ENCODE measurements at places on chromosomes 2 and 18.

DNA sequence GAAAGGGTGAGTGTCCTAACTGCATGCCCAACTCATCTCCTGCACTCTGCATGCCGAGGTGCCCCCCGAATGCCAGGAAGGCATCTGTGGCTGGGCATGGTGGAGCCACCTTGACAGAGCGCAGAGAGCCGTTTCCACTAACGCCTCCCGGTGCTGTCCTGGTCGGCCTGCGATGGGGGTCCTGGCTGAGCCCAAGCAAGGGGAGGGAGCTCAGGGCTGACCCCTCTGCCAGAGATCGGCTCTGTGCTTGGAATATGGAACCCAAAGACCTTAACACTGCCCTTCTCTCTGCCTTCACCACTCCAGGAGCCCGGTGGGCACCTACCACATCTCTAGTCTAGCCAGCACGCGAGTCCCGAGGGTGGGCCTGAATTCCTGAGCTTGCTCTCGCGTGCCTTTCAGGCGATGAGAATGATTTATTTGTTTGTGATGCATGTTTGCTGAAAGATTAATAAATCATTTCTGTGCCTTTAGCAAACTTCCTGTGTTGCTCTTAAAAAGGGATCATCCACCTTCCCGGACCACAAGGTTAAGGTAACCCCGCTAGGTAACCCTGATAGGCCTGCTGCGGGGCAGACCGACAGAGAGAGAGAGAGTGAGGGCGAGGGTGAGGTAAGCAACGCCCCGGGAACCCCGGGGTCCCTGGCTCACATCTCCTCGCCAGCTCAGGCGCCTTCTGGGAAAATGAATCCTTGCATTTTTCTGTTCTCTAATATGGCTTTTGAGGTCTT is 35.3 kb downstream of the PDIA6 start:
- DNase-seq = no peak

GRCh38 chr2:145598434-145598833 is 1078.5 kb upstream of the ZEB2 start:
- DNase-seq = no peak

DNA sequence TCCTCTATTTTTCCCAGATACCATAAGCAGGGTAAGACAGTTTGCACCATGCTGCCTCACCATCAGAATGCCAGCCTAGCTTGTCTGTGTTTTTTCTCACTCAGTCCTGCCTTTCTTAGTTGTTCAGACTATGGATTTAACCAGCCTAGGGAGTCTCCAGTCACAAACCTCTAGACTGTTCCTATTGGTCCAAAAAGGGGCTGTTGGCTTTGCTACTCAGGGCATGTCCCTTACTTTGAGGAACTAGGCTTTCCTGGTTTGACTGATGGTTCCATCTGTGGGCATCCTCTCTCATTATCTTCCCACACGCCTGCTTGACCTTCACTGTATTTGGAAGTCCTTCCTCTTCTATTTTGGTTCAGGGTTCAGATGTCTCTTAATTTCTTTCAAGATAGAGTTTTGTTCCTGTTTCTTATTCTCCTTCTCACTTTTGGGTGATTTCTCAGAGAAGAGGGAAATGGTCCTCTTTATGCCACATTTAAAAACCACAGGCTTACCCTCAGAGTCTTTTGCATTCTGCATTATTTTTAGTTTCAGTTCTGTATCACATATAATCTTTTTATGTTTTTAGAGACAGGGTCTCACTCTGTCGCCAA is 31.3 kb upstream of the TMEM131 start:
- no peak for DNase-seq

GRCh38 chr2:8115456-8115855 is 566.4 kb upstream of the ID2 start:
- DNase-seq = no peak

- DNase-seq = no peak
These were observed 2.7 kb upstream of the PID1 start for GRCh38 chr2:229273723-229274338.

DNA sequence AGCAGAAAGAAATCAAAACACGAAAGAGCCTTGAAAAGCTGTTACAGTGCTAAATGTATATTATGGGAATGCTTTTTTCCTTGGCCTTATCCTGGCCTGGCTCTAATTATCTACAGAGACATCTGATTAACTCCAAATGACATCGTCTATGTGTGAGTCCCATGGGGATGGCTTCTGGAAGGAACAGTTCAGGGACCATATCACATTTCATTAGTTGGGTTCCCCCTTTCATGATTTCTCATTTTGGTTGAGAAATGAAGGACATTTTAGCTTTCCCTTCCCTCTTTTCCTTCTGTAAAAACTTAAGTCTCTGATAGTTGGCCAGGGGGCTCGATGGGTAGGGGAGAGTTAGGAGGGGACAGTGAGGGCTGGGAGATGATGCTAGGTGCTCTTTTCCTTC is 116.7 kb downstream of the PRKCE start:
- DNase-seq = no peak

DNA sequence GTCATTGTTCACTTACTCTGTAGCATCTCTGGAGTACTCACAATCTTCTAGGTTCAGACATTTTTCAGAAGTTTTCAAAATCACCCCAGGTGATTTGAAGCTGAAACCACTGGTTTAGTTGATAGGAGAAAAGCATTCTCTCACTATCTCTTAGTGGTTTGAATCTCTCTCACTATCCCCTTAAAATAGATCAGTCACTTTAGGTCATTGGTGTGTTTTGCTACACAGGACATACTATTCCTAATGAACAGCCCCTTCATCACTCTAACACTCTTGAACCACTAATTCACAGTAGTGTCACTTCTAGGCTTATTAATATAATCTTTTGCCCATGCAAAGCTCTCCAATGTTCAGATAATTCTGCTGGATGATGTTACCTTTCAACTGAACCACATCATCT is 34.5 kb downstream of the LYPD6 start:
- no peak for DNase-seq

DNA sequence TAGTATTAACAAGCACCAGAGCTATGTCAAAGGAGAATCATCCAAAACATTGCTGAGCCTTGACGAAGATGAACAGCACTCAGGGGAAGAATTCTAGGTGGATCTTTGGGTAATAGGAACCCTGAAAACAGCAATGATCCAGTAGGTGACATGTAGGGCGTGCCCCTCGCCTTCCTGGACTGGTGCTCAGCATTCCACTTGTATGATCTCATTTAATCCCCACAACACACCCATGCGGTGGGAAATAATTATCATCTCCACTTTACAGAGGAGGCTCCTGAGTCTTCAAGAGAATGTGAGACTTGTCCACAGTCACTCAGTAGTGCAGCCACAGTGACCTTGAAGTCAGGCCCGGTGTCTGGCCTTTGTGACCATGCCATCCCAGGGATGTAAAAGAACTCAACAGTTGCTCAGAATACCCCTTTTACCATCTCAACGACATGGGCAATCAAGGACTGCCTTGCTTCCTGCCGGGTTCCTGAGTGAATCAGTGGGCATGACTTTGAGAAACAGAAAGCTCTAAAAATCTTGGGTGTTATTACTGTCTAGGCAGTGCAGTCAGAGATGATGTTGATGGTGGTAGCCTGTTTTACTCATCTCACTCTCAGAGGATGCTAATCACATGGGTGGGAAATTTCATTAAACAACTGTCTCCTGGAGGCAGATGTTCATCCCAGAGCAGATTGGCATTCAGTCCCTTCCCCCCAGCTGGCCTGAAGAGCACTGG is 161.6 kb downstream of the BCL11A start:
- no peak for DNase-seq

- no peak for DNase-seq
These were observed 73.6 kb downstream of the ARL6IP6 start for GRCh38 chr2:152791979-152792378.

GRCh38 chr2:136206613-136207012 is 88.7 kb upstream of the CXCR4 start:
- DNase-seq = no peak

- DNase-seq = no peak
These were observed 160.1 kb downstream of the HAUS1 start for GRCh38 chr18:46264255-46264654.

DNA sequence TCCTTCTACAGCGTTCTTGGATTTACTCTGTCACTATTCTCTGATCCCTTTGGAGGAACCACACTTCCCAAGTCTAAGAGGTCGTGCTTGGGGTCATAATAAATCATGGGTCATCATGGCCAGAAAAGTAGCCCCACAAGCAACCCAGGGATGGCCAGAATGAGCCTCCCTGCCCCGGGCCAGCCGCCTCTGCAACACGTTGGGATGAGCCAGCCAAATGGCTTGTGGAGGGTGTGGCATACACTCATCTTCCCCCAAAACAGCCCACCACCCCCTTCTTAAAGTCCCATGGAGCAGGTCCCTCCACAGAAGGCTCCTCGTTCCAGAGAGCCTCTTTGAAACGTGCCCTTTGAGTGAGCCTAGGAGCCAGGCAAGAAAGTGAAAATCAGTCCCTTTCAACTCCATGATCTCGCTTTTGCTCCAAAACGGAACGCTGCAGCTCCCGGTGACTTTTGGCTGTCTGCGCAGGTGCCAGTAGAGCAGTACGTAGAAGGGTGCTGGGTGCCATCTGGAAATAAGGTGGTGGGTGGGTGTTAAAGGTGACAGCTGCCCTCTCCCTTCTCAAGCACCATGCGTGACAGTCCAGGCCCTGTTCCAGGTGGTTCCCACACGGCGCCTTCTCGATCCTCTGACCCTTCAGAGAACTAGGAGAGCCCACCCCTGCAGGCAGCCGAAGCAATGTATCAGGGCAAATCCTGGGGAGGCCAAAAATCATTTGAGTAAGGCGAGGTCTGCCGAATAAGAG is 48.5 kb upstream of the FOSL2 start:
- DNase-seq = no peak

DNA sequence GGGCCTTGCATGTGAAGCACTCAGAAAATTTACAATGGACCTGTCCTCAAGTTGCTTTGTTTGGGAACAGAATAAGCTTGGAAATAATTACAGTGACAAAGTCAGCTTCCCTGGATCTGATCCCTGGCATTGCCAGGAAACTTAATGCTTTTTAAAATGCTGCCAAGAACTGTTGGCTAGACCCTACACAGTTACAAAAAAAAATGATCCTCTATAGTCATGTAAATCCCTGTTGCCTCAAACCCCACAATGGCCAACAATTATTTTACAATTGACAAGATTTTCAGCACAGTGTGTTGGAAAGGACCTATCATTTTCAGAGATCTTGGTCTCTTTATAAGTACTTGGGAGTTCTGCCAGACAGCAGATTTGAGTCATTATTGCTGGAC is 470.4 kb upstream of the ACVR2A start:
- no peak for DNase-seq

DNA sequence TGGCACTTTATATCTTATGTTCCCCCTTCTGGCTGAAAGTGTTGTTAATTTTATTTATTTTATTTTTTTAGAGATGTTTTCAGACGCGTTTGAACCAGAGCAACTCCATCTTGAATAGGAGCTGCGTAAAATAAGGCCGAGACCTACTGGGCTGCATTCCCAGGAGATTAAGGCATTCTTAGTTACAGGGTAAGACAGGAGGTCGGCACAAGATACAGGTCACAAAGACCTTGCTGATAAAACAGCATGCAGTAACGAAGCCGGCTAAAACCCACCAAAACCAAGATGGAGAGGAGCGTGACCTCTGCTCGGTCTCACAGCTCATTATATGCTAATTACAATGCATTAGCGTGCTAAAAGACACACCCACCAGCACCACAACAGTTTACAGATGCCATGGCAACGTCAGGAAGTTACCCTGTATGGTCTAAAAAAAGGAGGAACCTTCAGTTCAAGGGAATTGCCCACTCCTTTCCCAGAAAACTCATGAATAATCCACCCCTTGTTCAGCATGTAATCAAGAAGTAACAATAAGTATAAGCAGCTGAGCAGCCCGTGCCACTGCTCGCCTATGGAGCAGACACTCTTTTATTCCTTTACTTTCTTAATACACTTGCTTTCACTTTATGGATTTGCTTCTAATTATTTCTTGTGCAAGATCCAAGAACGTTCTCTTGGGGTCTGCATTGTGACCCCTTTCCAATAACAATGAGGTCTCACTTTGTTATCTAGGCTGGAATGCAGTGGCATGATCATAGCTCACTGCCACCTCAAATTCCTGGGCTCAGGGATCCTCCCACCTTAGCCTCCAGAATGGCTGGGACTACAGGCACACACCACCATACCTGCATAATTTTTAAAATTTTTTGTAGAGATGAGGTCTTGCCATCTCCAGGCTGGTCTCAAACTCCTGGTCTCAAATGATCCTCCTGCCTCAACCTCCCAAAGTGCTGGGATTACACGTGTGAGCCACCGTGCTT is 55.9 kb downstream of the CACNB4 start:
- DNase-seq = no peak

GRCh38 chr2:131105950-131106801 is 1.0 kb downstream of the PLEKHB2 start:
- peak; percentile 20 for DNase-seq

DNA sequence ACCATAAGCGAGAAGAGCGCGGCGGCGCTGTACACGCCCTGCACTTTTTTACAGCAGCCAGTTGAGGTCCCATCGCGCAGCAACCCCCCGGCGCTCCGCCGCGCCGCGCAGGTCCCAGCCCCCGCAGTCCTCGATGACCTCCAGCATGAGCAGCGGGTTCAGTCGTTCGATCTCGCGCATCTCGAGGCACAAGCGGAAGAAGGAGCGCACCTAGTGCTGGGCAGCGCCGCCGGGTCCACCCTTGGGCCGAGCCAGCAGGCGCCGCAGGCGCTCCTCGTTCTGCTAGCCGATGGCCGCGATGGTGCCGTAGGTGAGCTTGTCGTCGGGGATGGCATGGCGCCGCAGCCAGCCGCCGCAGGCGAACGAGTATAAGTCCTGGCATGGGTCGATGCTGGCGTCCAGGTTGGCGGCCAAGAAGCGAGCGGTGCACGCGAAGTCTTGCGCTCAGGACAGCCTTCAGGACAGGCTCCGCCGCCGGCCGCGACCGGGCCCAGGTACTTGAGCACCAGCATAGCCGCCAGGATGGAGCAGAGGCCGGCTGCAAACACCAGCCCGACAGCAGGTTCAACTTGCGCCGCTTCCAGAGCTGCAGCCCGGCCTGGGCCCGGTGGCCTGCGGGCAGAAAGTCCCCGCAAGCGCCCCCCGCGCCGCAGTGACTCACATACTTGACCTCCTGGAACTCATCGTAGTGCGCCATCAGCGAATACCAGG is 8.3 kb downstream of the ALPP start:
- no peak for DNase-seq

- no peak for DNase-seq
These were observed 37.2 kb upstream of the STAT1 start for GRCh38 chr2:191051177-191051576.

GRCh38 chr2:170217778-170218251 is 39.9 kb downstream of the MYO3B start:
- DNase-seq = no peak

- DNase-seq = no peak
These were observed 657.0 kb upstream of the SYT4 start for GRCh38 chr18:43934322-43934721.

DNA sequence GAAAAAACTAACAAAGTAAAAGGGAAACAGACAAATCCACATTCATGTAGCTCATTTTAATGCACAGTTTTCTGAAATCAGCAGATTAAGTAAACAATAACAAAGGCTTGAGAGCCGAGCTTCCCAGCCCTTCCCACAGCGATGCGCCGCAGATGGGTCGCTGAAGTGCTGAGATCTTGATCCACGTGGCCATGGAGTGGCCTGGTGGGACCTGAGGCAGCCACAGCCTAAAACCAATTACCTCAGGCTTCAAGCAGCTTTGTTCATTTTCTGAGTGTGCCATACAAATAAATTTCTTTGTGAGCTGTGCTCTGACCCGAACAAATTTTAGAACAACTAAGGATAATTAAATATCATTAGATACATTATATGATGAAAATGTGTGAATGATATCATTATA is 25.6 kb upstream of the CYRIA start:
- DNase-seq = no peak

All from activated CD4-positive, alpha-beta T cell treated with anti-CD3 and anti-CD28 coated beads, Interleukin-2, amount 50 U/mL, for 1 hour (primary cell).